Stimulated activated CD8-positive, alpha-beta memory T cell treated with anti-CD3 and anti-CD28 coated beads, Interleukin-4, amount 100 ng/mL, for 1 hour (primary cell): ENCODE measurements at places on chromosomes 1 and 21.

DNA sequence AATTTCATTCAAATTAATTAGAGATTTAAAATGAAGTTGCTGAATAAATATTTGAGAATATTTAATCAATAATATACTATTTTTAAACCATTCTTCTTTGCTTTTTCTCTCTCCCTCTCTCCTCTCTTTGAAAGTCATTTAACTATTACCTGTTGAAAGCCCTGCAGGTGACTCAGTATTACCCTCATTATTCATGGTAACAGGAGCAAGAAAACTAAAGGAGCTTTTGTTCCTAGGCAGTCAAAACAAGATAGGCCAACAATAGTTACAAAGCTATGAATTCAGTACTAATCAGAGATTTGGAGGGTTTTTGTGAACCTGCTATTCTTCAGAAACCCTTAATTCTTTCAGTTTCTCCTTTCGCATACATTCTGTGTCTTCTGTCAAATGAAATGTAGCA lies 721.3 kb upstream of the NCAM2 start:
- no peak for DNase-seq

DNA sequence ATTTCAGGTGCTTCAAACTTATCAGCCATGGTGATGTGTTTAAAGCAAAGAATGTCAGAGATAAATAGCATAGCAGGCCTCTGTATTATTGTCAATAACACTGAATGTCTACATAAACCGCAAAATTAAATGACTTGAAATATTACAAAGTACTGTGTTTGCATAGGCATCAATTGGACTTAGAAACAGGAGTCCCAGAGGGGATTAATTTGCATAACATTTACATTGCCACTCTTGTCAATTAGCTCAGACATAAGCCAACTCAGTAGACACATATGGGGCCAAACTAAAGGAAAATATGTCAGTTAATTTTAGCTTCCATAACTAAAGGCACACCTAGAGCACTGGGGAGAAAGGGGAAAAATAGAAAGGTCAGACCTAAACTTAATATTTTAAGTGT lies 814.5 kb upstream of the NEGR1 start:
- DNase-seq = no peak

DNA sequence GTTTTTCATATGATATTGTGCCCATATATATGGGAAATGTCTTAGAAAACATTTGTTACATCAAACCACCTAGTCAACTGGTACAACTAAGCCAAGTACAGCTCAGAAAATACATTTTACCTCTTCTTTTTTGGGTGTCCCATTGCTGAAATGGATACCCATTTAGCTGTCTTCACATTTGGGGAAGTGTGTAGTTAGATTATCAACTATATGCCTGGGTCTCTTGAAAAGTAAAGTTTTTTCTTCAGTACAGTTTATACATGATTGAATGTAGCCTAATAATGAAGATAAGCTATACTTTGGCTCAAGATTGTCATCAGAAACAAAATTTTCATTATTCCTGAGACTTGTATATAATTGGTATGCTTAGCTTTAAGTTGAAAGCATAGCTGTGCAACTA lies 2.0 kb downstream of the AGO3 start:
- DNase-seq = no peak

GRCh38 chr21:14526199-14526598 lies 19.9 kb downstream of the SAMSN1 start:
- DNase-seq = no peak

DNA sequence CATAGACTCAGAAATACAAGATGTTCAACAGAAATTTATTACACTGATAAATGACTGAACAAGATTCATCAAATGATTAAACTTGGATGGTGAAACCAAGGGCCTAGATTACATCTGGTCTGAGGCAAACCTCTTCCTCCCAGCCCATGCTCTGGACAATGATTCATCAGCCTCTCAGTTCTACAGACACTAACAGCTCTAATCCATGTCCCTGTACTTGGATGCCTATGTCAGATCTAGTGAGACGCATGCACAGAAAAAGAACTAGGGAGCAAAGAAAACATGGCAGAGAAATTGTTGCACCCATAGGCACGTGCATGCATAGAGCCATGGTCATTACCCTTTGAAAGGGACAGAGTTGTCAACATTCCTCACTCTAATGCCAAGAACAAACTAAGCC lies 250.1 kb downstream of the KCNH1 start:
- DNase-seq = no peak

- no peak for DNase-seq
Measured at GRCh38 chr1:148383966-148384365, 99.1 kb downstream of the PPIAL4G start.

DNA sequence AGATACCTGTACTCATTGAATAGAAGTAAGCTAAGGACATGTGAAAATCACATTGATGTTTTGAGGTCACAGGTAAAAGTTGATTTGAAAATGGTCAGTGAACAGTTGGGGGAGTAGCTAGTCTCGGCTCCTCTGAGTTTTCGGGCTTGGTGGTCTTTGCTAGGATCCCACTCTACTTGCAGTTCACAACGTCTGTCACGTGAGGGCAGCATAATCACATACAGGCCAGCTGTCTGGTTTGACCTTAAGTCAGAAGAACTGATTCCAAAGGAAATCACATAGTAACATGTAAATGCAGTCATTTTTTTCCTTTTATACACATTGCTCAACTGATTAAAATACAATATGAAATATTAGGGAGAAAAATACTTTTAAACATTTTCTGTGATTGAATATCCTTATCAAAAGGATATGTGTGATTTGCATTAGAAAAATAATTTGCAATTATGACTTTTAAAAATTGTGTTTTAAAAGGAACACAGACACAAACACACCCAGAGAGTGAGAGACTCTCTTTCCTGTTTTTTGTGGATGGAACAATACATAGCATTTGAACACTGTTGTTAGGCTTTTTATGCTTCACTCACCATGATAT lies 21.8 kb upstream of the PDC start:
- peak; percentile 1 for DNase-seq

GRCh38 chr21:42925114-42925926 lies at the start of gene ERVH48-1:
ERVH48-1 (minus strand) TSS chr21:42925630; CDS start chr21:42919006, 6,624 bp downstream.
- no peak for DNase-seq

DNA sequence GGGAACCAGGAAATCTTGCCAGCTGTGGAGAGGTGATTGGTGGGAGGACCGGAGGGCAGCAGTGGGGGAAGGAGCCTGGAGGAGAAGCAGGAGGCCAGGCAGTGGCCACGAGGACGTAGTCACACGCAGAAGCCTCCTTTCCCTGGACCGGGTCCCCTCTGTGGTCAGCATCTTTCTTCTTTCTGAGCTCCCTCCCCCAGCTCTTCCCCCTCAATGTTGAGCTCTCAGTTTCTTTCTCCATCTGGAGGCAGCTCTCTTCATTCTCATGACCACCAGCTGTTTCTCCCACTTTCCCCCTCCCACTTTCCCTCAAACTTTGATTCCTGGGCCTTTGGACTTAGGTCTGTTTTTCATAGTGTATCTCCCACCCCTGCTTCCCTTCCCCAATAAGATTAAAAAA lies 18.3 kb downstream of the KIRREL1 start:
- no peak for DNase-seq

GRCh38 chr1:114218361-114219171 lies 64.9 kb upstream of the SYT6 start:
- DNase-seq = no peak

GRCh38 chr1:115771094-115771846 lies 2.8 kb upstream of the CASQ2 start:
- no peak for DNase-seq

DNA sequence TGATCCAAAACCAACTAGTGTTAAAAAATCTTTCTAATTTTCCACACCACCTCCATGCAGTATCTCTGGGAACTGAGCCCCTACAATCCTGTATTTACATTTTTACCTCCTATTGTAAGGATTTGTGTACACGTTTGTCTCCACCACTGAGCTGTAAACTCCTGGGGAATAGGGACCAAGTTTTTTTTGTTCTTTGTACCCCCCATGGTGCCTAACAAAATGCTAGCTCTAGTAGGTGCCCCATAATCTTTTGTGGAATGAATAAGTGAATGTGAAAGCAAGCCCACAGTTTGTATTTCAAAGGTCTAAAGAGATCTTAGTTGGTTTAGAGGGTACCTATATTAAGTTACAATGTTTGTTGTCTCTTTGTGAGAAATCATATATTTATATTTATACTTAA lies 879 bp upstream of the WLS start:
- no peak for DNase-seq

DNA sequence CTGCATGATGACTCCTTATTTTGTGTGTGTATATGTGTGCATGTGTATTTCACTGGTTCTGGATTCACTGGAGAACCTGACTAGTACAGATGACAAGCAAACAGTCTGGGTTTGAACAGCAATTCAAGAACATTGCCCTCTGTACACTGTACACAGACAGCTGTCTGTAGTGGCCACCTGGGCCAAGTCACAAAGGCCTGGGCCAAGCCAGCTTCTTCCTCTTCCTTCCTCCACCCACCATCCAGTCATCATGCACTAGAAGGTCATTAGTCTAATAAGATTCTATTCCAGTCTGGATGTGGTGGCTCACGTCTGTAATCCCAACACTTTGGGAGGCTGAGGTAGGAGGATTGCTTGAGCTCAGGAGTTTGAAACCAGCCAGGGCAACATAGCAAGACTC lies 155.9 kb downstream of the ELAVL4 start:
- no peak for DNase-seq

DNA sequence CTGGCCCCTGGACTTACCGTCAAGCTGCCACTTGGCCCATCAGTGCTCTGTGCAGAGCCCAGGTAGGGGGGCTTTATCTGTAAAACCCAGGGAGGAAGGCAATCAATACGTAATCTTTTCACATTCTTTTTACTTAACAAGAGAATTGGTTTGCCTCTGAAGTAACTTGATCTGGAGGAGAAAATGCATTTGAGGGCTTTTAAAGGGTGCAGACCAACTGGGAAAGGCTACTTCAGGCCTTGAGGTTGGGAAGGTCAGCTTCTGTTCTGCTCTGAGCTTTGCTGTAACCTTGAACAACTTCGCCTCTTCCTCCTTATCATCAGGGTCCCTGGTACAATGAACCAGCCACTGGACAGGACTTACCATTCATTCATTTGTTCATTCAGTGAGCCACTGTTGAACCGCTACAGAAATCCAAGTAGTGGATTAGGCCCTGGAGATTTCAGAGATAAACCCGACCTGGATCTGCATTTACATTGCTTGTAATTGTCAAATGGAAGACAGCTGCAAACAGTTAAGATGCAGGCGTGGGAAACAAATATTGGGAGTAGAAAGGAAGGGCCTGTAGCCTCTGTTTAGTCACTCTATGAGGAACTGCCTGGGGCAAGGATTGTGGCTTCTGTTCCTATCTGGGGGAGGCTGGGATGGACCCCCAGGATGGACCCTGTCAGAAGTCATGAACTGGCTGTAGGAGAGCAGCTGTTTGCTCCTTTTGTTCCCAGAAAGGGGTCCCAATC lies 90.9 kb downstream of the MAN1C1 start:
- no peak for DNase-seq

- no peak for DNase-seq
Measured at GRCh38 chr1:172451002-172451443, 7.2 kb upstream of the PIGC start.

DNA sequence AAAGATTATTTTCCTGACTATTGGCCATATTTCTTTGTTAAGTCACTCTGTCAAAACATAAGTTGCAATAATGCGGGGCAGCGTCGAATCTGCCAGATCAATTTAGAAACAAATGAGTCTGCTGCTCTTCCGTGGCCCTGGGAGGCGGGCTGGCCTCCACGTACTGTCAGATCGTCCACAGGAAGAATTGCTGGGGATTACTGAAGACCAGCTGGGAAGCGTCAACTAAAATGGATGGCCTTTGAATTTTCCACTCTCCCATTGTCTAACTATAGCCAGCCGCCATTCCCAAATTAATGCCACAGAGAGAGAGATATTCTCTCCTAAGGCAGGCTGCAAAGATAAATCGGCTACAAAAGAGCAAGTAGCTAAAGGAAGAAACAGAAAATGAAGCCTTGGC lies 560.2 kb downstream of the SMYD3 start:
- DNase-seq = no peak

DNA sequence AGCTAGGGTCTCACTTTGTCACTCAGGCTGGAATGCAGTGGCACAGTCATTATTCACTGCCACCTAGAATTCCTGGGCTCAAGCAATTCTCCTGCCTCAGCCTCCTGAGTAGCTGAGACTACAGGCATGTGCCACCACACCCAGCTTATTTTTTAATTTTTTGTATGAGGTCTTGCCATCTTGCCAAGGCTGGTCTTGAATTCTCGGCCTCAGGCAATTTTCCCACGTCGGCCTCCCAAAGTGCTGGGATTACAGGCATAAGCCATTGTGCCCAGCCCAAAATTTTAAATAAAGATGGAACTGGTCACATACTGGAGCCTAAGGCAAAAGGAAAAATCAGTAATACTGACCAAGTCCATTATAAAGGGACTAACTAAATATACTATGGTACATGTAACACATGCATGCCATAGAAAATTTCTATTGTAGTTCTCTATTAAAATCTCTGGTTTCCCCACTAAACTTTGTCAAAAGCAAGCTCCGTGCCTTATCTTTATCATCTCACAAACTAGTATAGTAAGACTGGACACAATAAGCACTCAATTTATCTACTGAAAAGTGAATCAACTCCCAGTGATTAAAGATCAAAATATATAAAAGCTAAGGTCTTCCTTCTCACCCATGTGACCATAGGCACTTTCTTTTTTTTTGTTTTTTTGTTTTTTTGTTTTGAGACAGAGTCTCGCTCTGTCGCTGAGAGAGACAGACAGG lies 61.6 kb downstream of the HSF2BP start:
- no peak for DNase-seq

DNA sequence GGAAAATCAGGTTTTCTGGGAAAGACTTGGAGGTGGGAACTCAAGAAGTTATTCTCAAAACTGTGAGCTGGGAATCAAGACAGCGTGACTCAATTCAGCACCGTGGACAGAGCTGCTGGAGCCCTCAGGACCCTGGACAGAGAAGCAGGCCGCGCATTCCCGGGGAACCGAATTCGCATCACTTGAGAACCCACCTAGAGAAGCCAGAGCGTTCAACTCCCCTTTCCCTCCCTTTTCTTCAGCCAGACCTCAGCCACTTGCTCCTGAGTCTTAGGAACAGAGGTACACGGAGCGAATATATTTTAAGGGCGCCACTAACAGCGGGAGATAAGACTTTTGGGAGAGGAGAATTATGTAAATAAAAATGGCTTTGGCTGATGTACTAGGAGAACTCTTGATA lies 2.0 kb upstream of the LIN28A start:
- peak; percentile 42 for DNase-seq

GRCh38 chr1:9294405-9294773 lies 1.7 kb downstream of the SPSB1 start:
- no peak for DNase-seq

DNA sequence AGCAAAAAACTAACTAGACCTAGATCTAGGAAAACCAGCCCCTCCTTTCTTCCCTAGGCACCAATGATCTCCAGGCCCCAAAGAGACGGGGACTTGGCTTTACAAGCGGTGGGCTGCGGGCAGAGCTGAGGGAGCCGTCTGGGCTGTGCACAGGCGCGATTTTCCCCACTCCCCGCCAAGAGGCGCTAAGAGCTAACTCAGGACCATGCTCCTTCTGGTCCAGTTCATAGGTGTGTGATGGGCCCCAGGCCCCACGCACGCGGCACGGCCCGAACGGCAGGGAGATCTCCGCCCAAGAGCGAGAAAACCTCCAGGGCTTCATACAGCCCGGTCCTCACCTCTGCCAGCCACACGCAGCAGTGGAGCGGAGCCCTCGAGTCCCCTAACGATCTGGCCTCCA lies 7.5 kb upstream of the GPR153 start:
- no peak for DNase-seq
